ENCODE measurements at places on chromosomes 2 and 18.

- no peak for DNase-seq
- H3K4me3 ChIP-seq, result no peak overlapping the region
- H3K4me1 ChIP-seq, result no peaks in the 10 kb centered on the region
- no peaks in the 10 kb centered on the region for H3K36me3 ChIP-seq
- no peaks in the 10 kb centered on the region for H3K27me3 ChIP-seq
These were observed 1230.7 kb upstream of the ZEB2 start for GRCh38 chr2:145750612-145751011.

GRCh38 chr2:33122726-33123125 is 176.0 kb downstream of the LTBP1 start:
- H3K27ac ChIP-seq, result no peak overlapping the region
- DNase-seq, result no peak
- H3K36me3 ChIP-seq, result no peaks in the 10 kb centered on the region
- no peak overlapping the region for H3K4me3 ChIP-seq

DNA sequence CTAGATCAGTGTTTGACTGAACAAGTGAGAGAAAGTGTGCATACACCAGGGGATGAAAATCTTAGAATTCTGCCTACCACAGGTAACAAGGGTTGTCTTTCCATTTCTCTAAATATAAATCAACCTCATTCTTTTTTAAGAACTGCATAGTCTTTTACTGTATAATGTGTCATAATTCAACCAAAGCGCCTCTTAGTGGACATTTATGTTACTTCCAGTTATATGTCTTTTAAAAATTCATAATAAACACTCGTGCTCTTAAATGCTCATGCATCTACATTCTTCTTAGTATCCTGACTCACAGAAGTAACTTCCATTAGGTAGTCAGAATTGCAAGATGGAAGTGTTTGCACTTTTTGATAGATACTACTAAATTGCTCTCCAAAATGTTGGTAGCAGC is 76.2 kb downstream of the CHRNA1 start:
- H3K27me3 ChIP-seq, result no peaks in the 10 kb centered on the region
- no peak for DNase-seq
- no peak overlapping the region for H3K4me3 ChIP-seq
- no peaks in the 10 kb centered on the region for H3K4me1 ChIP-seq
- H3K36me3 ChIP-seq, result no peaks in the 10 kb centered on the region

- no peak for DNase-seq
- H3K36me3 ChIP-seq, result no peaks in the 10 kb centered on the region
- no peak overlapping the region for H3K4me3 ChIP-seq
- peaks cover 23% of the 10 kb centered on the region for H3K4me1 ChIP-seq
- H3K27ac ChIP-seq, result no peak overlapping the region
These were observed 6.6 kb downstream of the DLX2 start for GRCh38 chr2:172095905-172096625.

- DNase-seq, result no peak
- H3K4me3 ChIP-seq, result no peak overlapping the region
- no peaks in the 10 kb centered on the region for H3K36me3 ChIP-seq
- no peak overlapping the region for H3K27ac ChIP-seq
These were observed 1884.0 kb upstream of the CELF4 start for GRCh38 chr18:39449566-39449965.

- no peaks in the 10 kb centered on the region for H3K27me3 ChIP-seq
- H3K4me1 ChIP-seq, result no peaks in the 10 kb centered on the region
- H3K4me3 ChIP-seq, result peak overlapping the region; percentile 13
These were observed 3.7 kb upstream of the PCBP1 start for GRCh38 chr2:70083344-70084156.

DNA sequence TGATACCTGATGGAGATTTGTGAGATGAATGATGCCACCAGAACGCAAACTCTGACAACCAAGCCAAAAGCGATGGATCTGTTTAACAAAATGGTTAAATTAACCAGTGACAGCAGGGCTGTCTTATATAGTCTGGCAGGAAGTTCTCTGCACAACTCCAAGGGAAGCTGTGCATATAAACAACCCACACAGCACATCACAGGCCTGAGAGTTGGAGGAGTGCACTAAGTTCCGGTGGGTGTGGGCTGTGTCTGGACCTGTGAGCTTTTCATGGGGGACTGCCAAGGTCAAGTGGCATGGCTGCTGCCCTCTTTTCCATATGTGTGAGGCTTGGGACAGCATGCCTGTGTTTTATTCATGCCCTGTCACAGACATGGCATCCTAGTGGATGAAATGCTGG is 414.6 kb upstream of the TRIB2 start:
- H3K36me3 ChIP-seq, result no peaks in the 10 kb centered on the region
- DNase-seq, result no peak
- no peak overlapping the region for H3K27ac ChIP-seq
- H3K4me3 ChIP-seq, result no peak overlapping the region
- no peaks in the 10 kb centered on the region for H3K27me3 ChIP-seq

- no peak for DNase-seq
- H3K27ac ChIP-seq, result no peak overlapping the region
- no peaks in the 10 kb centered on the region for H3K27me3 ChIP-seq
- no peak overlapping the region for H3K4me3 ChIP-seq
These were observed 863.9 kb downstream of the SUCLG1 start for GRCh38 chr2:83595121-83595690.

- H3K27me3 ChIP-seq, result no peaks in the 10 kb centered on the region
- no peak for DNase-seq
- no peaks in the 10 kb centered on the region for H3K4me1 ChIP-seq
- no peaks in the 10 kb centered on the region for H3K36me3 ChIP-seq
These were observed 59.8 kb downstream of the DSEL start for GRCh38 chr18:67456711-67457110.

- H3K36me3 ChIP-seq, result no peaks in the 10 kb centered on the region
- H3K4me1 ChIP-seq, result no peaks in the 10 kb centered on the region
- DNase-seq, result no peak
These were observed 179.4 kb downstream of the ALPK2 start for GRCh38 chr18:58449464-58449863.

- H3K27ac ChIP-seq, result no peak overlapping the region
- no peaks in the 10 kb centered on the region for H3K27me3 ChIP-seq
- H3K36me3 ChIP-seq, result no peaks in the 10 kb centered on the region
- no peak overlapping the region for H3K4me3 ChIP-seq
- H3K4me1 ChIP-seq, result no peaks in the 10 kb centered on the region
- no peak for DNase-seq
These were observed 68.1 kb upstream of the TCF7L1 start for GRCh38 chr2:85064927-85065577.

DNA sequence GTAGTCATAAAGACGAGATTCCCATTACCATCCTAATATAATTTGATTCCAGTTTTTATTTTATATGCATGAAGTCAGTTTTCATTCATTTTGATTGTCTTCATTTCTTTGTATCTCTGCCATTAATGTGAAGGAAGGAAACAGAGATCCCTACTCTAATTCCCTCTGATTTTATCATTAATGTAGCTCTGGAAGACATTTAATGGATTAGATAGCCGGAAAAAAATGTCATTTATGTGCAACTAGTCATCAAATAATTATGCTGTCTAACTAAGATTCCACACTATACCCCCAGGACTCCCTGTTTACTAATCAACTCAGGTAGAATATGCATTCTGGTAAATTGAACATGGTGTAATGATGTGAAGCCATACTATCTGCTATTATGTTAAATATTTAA is 19.9 kb downstream of the RHBDD1 start:
- no peak for DNase-seq
- no peaks in the 10 kb centered on the region for H3K4me1 ChIP-seq
- H3K27ac ChIP-seq, result no peak overlapping the region
- no peak overlapping the region for H3K4me3 ChIP-seq

GRCh38 chr18:70373042-70373519 is 84.2 kb downstream of the SOCS6 start:
- DNase-seq, result no peak
- no peaks in the 10 kb centered on the region for H3K27me3 ChIP-seq
- no peaks in the 10 kb centered on the region for H3K4me1 ChIP-seq
- H3K4me3 ChIP-seq, result no peak overlapping the region
- peak overlapping the region; percentile 46 for H3K27ac ChIP-seq

DNA sequence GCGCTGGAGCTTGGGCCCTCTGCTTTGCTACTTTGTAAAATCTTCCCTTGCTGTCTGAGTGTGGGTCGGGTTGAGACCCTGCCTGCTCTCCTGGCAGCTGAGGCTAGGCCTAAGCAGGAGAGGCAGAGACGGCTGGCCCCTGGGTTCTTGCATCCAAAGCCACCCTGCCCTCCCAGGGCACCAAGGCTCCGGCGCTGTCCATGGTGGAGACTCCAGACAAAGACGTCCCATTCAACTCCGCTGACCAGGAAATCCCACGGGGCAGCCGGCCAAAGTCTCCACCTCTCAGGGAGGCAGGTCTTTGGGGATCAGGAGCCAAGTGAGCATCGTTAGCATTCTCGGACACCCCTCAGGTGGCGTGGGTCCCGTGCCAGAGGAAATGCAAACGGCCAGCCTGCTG is 2.6 kb upstream of the PRLH start:
- H3K4me1 ChIP-seq, result peaks cover 8% of the 10 kb centered on the region
- H3K27ac ChIP-seq, result no peak overlapping the region
- H3K27me3 ChIP-seq, result no peaks in the 10 kb centered on the region
- H3K36me3 ChIP-seq, result no peaks in the 10 kb centered on the region

- no peaks in the 10 kb centered on the region for H3K4me1 ChIP-seq
- no peaks in the 10 kb centered on the region for H3K27me3 ChIP-seq
- H3K36me3 ChIP-seq, result no peaks in the 10 kb centered on the region
- H3K4me3 ChIP-seq, result no peak overlapping the region
These were observed 81.1 kb upstream of the SLC39A10 start for GRCh38 chr2:195575879-195576401.

GRCh38 chr2:204495381-204495780 is 49.9 kb upstream of the PARD3B start:
- no peak for DNase-seq
- H3K4me1 ChIP-seq, result no peaks in the 10 kb centered on the region
- no peak overlapping the region for H3K27ac ChIP-seq
- H3K27me3 ChIP-seq, result no peaks in the 10 kb centered on the region

- H3K4me1 ChIP-seq, result no peaks in the 10 kb centered on the region
- no peaks in the 10 kb centered on the region for H3K36me3 ChIP-seq
- no peaks in the 10 kb centered on the region for H3K27me3 ChIP-seq
- H3K27ac ChIP-seq, result peak overlapping the region; percentile 65
- H3K4me3 ChIP-seq, result no peak overlapping the region
These were observed 141.0 kb downstream of the UXS1 start for GRCh38 chr2:106053116-106053515.

DNA sequence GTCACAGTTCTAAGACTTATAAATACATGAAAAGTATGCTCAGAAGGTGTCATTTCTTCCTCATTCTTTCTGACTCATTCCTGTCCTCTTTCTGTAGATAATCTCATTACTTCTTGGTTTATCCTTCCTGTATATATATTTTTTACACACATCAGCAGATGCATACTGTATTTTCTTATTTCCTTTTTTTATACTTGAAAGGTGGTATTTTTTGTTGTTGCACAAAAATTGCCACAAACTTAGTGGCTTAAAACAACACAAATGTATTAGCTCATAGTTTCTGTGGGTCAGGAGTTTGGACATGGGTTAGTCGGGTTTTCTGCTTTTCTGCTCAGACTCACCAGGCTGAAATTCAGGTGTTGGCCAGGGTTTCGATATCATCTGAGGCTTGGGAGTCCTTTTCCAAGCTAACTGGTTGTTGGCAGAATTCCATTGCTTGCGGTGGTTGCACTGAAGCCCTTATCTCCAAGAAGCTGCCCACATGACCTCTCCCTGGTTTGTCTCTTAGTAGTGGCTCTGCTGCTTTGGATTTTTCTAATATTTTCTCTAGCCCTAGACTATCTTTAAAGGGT is 162.6 kb downstream of the FMNL2 start:
- no peak overlapping the region for H3K4me3 ChIP-seq
- no peaks in the 10 kb centered on the region for H3K36me3 ChIP-seq
- H3K4me1 ChIP-seq, result no peaks in the 10 kb centered on the region
- no peak overlapping the region for H3K27ac ChIP-seq
- DNase-seq, result no peak
- no peaks in the 10 kb centered on the region for H3K27me3 ChIP-seq

DNA sequence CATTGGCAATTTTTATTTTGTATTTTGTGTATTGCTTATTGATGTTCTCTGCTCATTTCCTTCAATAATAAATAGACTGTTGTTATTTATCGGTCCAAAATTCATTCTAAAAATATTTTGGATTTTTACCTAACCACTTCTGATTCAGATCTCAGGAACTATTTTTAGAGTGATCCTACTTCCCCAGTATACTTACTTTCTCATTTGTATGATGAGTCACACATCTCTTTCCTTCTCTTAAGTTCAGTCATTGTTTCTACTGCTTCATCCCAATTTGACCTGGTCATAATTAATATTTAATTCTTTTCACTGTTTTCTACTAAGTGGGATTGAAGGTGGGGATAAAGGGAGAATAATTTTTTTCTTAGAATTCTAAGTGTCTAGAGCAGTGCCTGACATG is 75.1 kb downstream of the AGPS start:
- no peaks in the 10 kb centered on the region for H3K27me3 ChIP-seq
- H3K27ac ChIP-seq, result no peak overlapping the region
- H3K4me3 ChIP-seq, result no peak overlapping the region
- H3K4me1 ChIP-seq, result no peaks in the 10 kb centered on the region
- H3K36me3 ChIP-seq, result peaks cover 3% of the 10 kb centered on the region
- no peak for DNase-seq

DNA sequence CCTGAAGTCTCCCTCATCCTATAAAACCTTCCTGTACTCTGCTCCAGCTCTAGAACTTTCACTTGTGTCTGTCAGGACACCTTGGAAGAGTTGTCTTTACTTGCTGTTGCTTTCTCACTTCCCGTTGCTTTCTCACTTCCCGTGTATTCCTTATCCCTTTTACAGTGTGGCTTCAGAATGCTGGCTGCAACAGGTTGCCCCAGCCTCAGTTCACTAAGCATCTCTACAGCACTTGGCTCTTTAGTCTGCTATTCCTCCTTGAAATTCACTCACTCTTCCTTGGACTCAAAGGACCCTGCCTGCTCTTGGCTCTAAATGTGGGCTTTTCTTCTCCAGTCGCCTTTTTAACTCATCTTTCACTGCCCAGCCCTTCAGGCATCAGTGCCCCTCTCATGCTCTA is 162.5 kb upstream of the ALPP start:
- no peaks in the 10 kb centered on the region for H3K4me1 ChIP-seq
- no peak overlapping the region for H3K4me3 ChIP-seq
- no peak for DNase-seq
- H3K27ac ChIP-seq, result no peak overlapping the region

GRCh38 chr18:54086046-54086802 is 138.2 kb downstream of the MBD2 start:
- H3K36me3 ChIP-seq, result no peaks in the 10 kb centered on the region
- DNase-seq, result no peak
- H3K4me1 ChIP-seq, result no peaks in the 10 kb centered on the region
- no peak overlapping the region for H3K27ac ChIP-seq

DNA sequence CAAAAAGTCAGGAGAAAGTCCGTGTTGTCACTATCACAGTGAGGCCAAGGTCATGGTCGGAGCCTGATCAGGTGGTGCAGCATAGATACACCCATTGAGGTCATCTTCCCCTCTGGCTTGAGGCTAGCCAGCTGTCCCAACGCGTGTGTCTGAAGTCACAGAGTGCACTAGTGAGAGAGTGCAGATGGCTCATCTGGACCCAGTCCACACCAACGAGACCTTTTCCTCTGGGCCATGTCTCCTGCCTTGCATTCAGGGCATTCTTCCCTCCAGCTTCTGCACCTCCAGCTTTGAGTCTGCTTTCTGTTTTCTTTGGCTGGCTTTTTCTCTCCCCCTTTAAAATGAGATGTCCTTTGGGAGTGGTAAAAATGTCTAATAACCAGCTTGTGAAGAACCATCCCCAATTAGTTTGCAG is 146.9 kb downstream of the TDRD15 start:
- DNase-seq, result no peak
- no peaks in the 10 kb centered on the region for H3K27me3 ChIP-seq
- no peak overlapping the region for H3K4me3 ChIP-seq
- H3K27ac ChIP-seq, result no peak overlapping the region

- H3K36me3 ChIP-seq, result no peaks in the 10 kb centered on the region
- H3K27ac ChIP-seq, result no peak overlapping the region
- no peaks in the 10 kb centered on the region for H3K27me3 ChIP-seq
- no peak for DNase-seq
- no peaks in the 10 kb centered on the region for H3K4me1 ChIP-seq
These were observed 132.7 kb upstream of the STON1 start for GRCh38 chr2:48397281-48397680.
